ENCODE measurements at places on chromosomes 2 and 18. TPM values are rescaled to one million over a fixed set of nuclear protein-coding genes. Genes with fewer than 3 reads are reported as not detected.
A peak's percentile ranks its signal among the peaks of the same experiment; 100 is the strongest.

- H3K36me3 ChIP-seq: no peaks in the 10 kb centered on the region
- no peaks in the 10 kb centered on the region for H3K27me3 ChIP-seq
- DNase-seq: no peak
- H3K4me3 ChIP-seq: no peak overlapping the region
- no peaks in the 10 kb centered on the region for H3K4me1 ChIP-seq
- no peak overlapping the region for H3K27ac ChIP-seq
These were observed 186.3 kb upstream of the TMEFF2 start for GRCh38 chr2:192381082-192381481.

DNA sequence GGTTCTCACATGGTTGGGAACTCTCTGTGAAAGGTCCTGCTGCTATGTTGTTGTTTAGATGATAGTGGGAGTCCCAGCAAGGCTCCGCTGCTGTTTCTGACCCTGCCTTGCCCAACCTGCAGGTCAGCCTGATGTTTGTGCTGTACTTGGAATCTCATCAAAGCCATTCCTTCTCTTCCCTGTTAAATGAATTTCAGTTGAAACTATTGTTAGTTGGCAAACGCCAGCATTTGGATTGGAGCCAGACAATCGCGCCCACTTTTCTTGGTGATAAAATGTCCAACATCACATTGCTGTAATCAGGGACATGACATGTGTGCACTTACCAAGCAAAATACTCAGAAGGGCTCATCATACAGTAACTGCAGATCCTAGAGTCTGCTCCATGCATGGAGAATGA, 12.8 kb upstream of the TWSG1 start:
- H3K27me3 ChIP-seq: no peaks in the 10 kb centered on the region
- no peak for DNase-seq
- peaks cover 16% of the 10 kb centered on the region for H3K4me1 ChIP-seq
- peak overlapping the region; percentile 25 for H3K27ac ChIP-seq

Gene EMILIN1
- total RNA-seq: 0.30 TPM

GRCh38 chr2:185161701-185162100, 563.4 kb downstream of the ZNF804A start:
- H3K36me3 ChIP-seq: no peaks in the 10 kb centered on the region
- DNase-seq: no peak
- no peak overlapping the region for H3K4me3 ChIP-seq
- H3K4me1 ChIP-seq: no peaks in the 10 kb centered on the region
- no peaks in the 10 kb centered on the region for H3K27me3 ChIP-seq
- no peak overlapping the region for H3K27ac ChIP-seq

GRCh38 chr2:158507679-158508078, 50.9 kb downstream of the PKP4 start:
- no peaks in the 10 kb centered on the region for H3K27me3 ChIP-seq
- peaks cover 31% of the 10 kb centered on the region for H3K4me1 ChIP-seq
- H3K4me3 ChIP-seq: no peak overlapping the region
- peak overlapping the region; percentile 63 for H3K27ac ChIP-seq

DNA sequence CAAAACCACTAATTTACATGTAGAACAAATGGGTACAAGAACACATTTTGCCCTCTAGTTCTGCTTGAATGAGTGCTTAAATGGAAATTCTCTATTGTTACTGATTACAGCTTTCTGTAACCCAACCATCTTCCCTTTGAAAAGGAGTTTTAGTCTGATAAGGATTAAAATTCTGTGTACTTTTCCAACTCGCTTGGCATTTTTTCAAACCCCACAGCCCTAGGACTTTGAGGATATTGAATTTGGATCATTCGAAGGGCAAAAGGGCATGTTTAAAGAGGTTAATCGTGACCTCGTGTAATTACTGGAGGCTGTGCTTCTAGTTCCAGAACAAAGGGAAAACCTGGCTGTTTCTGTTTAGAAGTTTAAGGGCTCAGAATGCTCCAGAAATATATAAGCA, 432.3 kb downstream of the PID1 start:
- DNase-seq: no peak
- no peaks in the 10 kb centered on the region for H3K27me3 ChIP-seq
- H3K4me1 ChIP-seq: no peaks in the 10 kb centered on the region
- H3K36me3 ChIP-seq: no peaks in the 10 kb centered on the region

DNA sequence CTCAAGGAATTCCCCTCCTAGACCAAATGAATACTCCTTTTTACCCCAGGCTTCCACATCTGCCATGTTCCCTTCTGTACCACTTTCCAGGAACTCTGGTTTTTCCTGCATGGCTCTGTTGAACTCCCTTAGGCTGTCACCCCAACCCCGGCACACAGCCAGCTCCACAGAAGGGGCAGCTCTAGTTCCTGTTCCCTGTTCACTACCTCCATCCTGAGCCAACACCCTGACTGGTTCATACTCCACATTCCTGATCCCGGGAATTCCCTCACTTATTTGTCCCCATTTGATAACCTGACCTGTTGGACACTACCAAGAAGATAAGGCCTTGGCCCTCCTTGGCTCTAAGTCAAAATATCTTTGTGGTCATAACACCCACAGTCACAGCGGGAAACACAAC, 280.9 kb upstream of the RAB6C start:
- H3K4me3 ChIP-seq: no peak overlapping the region
- H3K36me3 ChIP-seq: no peaks in the 10 kb centered on the region
- H3K27me3 ChIP-seq: no peaks in the 10 kb centered on the region
- peak overlapping the region; percentile 15 for H3K27ac ChIP-seq
- no peak for DNase-seq
- peaks cover 22% of the 10 kb centered on the region for H3K4me1 ChIP-seq
